LNCaP clone FGC (cell line): ENCODE measurements at places on chromosomes 11 and 22.

GRCh38 chr11:113991170-113991569, 16.3 kb downstream of the HTR3A start:
- DNase-seq = no peak

DNA sequence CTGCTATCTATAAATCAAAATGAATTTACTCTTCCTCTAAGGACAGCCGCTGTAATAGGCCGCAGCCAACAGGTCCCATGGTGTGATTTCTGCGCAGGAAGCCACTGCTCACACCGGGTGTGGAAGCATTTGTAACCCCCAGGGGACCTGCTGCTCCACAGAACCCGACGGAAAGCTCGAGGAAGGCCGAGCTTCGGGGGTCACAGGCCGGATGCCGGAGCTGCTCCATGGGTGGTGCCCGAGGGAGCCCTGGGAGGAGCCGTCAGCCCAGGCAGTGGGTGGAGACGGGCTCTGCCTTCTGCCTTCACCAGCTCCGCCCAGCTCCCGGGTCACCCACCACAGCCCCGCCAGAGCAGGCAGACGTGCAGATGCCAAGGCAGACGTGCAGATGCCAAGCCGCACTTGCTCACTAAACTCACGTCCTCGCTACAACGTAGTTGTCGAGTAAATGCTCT, 63.5 kb downstream of the BRD1 start:
- DNase-seq = no peak

DNA sequence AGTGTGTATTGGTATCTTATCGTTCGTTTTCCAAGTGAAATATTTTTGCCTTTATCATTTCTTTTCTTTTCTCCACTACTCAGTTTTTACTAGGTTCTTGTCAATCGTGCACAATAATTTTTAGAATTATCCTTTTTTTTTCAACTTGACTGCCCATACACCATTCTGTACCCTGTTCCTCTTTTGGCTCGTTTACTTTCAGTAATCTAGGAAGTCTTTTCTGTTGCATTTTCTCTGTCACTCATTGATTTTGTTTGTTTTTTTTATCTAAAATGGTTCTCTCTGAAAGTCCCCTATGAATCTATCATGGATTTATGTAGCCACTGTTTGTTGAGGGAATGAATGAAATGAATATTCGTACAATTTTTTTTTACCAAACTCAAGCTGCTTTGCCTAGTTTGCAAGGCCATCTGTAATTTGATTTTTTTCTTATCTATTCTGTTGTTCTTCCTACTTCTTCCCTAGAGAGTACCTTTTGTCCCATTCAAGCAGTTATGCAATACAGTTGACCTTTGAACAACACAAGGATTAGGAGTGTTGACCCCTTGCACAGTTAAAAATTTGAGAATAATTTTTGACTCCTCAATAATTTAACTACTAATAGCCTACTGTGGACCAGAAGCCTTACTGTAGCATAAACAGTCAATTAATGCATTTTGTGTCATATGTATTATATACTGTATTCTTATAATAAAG, 166.3 kb downstream of the TMEM135 start:
- DNase-seq = no peak

GRCh38 chr22:42905702-42906183, 48.7 kb upstream of the ARFGAP3 start:
- peak; percentile 85 for DNase-seq

DNA sequence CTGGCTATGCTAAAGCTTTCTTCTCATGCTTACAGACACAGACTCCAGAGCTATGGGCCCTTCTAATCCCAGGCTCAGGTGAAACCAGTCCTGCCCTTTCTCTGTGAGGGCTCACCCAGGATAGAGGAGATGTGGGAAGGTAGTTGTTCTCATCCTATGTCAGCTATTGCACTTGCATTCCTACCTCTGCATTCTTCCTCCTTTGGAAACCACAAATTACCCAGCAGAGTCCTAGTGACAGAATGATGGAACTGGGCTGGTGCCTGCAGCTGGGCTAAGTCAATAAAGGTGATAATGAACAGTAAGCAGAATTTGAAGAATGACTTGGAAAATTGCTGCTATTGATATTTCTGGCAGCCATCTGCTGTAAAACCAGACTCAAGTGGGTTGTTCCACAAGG, 560.0 kb downstream of the TMEM135 start:
- DNase-seq = no peak

GRCh38 chr11:72015511-72016061, 16.9 kb downstream of the IL18BP start:
- DNase-seq = no peak

DNA sequence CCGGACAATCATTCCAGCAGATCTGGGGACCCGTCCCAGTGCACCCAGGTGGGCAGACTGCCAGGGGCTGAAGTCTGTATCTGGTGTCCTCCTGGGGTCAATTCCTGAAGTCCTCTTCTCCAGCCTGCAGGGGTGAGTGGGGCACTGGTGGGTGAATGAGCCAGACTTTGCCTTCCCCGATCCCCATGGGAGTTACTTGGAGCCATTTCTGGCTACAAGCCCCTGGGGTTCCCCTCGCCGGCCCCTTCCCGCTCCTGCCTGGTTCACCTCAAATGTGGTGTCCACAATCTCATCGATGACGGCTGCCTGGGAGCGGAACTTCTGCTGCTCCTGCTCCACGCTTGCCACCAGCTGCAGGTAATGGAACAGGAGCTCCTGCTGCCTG, 5.0 kb downstream of the CST6 start:
- DNase-seq = no peak

- DNase-seq = no peak
Observed at GRCh38 chr11:86014221-86014620, 54.7 kb downstream of the PICALM start.

DNA sequence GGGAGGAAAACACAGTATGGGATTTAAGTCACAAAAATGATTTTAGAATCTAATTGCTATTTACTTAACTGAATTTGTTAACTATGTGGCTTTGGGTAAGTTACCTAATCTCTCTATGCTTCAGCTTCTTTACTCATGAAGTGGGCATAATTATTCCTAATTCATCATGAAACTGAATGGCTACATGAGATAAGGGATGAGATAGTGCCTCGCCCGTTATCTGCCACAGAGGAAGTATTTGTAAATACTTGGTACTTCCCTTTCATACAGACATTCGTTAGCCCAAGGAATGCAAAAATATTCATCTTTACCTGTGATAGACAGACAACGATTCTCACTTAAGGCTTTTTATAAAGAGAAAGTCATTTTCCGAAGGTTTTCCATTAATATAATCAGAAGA, 221.2 kb upstream of the BLID start:
- no peak for DNase-seq

DNA sequence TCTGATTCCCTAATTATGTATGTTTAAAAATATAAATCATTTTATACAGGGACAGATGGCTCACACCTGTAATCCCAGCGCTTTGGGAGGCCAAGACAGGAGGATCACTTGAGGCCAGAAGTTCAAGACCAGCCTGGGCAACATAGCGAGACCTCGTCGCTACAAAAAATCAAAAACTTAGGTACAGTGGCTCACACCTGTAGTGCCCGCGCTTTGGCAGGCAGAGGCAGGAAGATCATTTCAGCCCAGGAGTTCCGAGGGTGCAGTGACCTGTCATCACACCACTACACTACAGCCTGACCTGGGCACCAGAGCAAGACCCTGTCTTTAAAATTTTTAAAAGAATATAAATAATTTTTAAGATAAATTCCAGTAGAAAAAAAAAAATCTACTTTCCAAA, 11.5 kb downstream of the RRAS2 start:
- DNase-seq = no peak

DNA sequence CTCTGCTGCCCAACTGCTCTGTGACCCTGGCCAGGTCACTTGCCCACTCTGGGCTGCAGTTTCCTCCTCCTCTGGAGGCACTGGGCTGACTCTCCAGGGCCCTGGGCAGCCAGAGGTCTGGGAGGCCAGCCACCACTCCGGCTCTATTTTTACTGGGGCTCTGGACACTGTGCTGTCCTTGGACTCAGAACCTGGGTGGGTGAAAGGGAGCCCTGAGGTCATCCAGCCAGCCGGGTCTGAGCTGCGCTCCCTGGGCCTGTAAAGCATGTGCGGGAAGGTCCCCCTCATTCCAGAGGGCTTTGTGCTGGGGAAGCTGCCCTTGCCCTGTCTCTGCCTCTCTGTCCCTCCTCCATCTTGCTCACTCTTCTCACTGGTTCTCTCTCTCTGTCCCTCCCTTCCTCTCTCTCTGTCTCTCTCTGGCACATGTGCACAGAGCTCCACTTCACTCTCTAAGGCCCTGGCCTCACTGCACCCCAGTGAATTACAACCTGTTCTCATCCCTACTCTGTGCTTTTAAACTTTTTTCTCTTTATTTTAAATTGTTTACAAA, 24.6 kb downstream of the MB start:
- DNase-seq = no peak
